ENCODE measurements at places on chromosomes 5 and 9.

- no peak for DNase-seq
Observed at GRCh38 chr9:99634186-99634585, 187.5 kb upstream of the NR4A3 start.

DNA sequence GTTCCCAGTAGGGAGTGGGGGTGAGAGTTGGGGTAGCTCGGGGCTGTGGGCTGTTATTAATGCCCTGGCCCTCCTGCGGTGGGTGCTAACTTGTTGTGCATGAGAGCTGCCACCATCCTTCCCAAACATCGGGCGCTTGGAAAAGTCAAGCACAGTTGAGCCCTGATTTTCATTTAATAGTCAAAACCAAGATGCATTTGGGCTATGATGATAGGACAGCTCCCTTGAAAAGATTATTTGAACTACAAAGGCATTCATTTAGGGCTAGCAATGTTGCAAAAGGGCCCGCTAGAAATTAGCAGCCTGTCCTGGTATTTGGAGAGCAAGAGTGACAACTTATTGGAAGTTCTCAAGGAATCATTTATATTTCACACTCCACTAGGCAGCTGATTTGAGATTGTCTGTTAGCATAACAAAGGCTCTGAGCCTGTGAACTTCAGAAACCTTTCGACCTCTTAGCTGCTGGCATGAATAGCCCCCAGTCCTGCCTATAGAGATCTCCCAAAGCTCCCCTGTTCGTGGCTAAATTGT is 128.2 kb upstream of the TMEM161B start:
- no peak for DNase-seq

- no peak for DNase-seq
Observed at GRCh38 chr5:10507575-10508096, 56.2 kb upstream of the ANKRD33B start.

DNA sequence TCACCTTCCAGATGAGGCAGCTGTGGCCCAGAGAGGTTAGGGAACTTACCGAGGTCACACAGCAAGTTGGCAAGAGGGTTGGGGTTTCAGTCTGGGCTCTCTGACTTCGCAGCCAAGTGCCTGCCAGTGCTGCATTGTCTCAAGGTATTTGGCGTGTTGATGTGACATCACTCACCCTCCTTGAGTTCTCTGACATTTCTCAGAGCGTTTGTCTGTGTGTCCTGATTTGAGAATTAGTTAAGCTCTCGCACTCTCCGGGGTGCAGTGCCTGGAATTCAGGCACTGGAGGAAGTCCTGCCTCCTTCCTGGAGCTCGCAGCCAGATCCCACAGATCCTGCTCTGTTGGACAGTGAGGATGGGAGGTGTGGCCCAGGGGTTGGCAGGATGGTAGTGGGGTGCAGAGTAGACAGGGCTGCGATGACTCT is 25.7 kb downstream of the WWC1 start:
- no peak for DNase-seq

DNA sequence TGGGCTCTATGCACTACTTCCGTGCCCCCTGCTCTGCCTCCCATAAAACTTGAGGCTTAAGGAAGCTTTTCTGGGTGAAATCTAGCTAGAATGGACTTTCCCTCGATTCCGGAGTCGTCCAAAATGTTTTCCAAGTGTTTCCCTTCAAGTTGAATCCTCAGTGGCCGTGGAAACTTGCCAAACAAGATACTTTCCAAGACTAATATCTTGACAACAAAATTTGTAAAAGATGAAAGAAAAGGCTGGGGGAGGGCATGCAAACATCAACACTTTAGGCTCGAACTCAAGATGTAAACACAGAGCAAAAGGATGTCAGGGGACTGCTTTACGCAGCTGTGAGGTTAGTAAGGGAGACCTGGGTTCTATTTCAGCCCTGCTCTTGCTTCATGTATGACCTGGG is 482.8 kb upstream of the KLF4 start:
- DNase-seq, result no peak

GRCh38 chr5:115579747-115580173 is 22.5 kb downstream of the TICAM2 start:
- DNase-seq, result no peak

DNA sequence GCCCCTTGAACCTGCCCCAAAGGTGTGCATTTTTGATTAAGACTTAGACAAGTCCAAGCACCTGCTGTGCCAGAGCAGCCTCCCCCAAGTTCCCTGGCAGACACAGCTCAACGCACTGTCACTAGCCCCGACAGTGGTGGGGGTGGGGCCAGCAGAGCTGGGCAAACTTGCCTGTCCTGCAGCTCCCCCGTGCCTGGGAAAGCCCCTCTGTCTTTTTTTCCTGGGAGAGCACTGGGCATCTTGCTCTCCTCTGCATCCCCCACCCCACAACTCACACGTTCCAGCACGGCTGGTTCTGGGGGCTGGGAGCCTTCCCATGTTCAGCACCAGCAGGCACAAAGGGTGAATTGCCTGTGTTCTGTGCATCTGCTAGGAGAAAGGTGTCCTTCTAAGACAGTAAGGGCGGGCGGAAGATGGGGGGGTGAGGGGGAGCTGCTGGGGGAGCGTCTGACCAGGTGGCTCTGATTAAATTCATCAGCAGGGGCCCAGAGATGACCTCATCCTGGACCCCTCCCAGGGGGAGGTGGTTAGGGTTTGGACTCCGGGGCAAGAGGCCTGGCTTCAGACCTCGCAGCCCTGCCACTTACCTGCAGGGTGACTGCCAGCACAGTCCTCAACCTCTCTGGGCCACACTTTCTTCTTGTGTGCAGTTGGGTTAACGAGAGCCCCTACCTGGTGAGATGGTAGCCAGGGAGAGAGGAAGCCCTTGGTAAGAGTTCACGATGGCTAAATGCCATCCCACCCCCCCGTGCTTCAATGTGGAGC is 23.5 kb downstream of the HMCN2 start:
- no peak for DNase-seq

DNA sequence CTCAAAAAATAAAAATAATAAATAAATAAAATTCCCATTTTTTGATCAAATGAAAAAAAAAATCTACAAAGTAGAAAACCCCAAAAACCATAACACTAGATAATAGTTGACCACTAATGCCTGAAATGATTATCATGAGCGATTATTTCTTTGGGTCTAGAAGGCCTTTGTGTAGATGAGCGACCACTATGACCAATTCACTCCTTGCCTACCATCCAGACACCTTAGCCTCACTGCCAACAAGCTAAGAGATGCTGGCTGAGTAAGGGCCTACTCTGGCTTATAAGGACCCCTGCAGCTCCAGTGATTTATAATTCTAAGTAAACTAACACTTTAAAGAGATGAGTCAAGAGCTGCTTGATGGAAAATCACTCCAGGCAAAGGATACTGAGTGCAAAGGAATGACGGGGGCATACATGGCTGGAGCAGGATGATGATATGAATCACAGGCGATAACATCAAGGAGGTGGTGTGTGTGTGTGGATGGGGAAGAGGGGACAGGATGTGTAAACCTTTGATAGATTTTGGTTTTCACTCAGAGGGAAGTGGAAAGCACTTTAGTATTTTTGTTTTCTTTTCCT is 4.8 kb upstream of the F2RL1 start:
- DNase-seq, result no peak

- DNase-seq, result no peak
Observed at GRCh38 chr5:148427370-148428042, 43.7 kb downstream of the FBXO38 start.

DNA sequence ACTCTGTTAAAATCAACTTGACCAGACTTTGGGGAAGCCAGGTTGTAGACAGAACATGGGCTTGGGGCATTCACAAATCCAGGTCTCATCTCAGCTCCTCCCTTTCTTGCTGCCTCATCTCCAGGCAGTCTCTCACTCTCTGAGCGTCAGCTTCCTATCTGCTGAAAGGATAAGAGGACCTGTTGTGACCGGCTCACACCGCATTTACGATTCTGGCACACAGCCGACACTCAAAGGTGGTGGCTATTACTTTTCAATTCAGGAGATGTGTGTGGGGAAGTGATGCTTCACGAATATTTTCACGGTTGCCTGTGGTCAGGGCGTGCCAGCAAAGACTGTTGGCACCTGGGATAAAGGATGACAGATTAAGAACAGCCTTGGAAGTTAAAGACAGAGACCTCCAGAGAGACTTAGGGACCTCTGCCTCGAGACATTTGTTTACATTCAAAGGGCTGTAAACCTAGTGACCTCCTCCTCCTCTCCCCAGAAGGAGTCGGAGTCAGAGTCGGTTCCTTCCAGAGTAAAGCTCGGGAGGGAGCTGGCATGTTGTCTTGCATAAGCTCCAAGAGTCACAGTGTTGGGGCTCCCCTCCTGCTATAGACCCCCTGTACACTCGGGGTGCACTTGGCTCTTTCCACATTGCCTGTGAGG is 83.2 kb downstream of the AK8 start:
- peak; percentile 15 for DNase-seq

GRCh38 chr5:153896117-153896516 is 142.6 kb downstream of the FAM114A2 start:
- DNase-seq, result no peak

- no peak for DNase-seq
Observed at GRCh38 chr5:142954455-142954854, 184.3 kb downstream of the ARHGAP26 start.

DNA sequence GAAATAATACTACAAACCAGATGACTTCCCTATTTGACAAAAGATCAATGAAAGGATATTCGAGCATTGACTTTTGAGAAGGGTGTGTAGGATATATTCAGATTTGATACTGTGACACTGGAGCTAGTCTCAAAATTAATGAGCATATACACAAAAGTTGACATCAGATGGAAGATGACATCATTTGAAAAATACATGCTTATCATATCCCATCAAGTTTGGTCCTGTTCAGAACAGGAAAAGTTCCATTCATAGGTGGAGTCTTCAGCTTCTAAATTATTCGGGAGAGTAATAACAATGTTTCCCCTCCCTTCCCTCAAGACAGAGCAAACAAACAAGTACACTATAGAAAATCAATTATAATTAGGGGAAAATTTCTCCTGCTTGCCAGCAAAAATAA is 348.3 kb downstream of the NDUFS4 start:
- DNase-seq, result no peak

DNA sequence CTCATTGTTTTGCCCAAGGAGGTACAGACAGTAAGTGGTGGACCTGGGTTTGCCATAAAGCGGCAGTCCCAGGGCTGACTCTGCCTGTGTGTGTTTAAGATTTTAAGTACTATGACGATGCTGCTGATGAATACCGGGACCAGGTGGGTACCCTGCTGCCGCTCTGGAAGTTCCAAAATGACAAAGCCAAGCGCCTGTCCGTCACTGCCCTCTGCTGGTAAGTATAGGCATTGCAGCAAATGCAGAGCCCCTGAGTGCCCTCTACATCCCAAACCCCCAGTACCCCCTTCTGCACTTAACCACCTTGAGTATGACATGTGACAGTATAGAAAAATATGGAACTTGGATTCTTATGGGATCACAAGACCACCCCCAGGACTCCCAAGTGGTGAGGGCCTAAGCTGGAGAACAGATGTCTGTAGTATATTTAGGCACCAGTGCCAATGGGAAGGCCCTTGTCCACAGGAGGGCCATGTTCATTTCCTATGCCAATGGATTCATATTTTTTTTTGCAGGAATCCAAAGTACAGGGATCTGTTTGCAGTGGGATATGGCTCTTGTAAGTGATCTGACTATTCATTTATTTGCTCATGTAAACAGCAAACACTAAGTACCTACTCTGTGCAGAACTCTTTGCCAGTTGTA is 22.0 kb downstream of the ENHO start:
- DNase-seq, result peak; percentile 61

DNA sequence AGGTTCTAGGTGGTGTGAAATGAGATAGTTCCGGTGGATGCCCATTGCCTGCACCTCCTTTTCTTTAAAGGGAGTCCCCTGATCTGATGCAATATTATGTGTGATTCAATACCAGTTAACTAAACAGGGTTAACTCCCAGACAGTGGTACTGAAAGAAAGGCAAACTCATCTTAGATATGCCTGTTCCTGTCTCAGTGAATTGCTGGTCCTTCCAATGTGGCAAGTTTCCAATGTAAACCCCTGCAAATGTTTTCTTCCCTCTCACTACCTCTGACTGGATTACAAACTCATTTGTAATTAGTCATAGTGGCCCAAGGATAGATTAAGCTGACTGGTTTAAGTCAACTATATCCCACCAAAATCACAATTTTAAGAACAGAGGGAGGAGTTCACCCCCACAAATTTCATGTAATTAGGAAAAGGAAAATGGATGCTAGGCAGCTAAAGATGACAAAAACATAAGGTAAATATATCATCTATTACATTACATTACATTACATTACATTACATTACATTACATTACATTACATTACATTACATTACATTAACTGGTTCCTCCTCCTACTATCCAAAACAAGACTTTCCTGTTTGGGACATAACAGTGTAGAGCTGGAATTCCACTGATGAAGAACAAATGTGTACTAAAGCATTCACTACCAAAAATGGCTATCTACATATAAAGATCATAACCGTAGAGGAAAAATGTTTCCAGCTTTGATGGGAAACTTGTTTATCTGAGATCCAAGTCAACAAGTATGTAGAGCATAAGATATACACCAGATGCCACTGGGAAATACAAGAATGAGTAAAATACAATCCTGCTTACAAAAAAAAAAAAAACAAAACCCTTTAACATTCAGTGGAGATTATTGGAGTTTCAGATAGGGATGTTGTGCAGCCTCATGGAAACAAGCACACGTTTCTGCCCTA is 121.5 kb upstream of the SNX2 start:
- no peak for DNase-seq

- no peak for DNase-seq
Observed at GRCh38 chr9:136723362-136723976, 11.1 kb downstream of the DIPK1B start.

GRCh38 chr5:84425365-84425881 is 40.7 kb upstream of the EDIL3 start:
- DNase-seq, result no peak

DNA sequence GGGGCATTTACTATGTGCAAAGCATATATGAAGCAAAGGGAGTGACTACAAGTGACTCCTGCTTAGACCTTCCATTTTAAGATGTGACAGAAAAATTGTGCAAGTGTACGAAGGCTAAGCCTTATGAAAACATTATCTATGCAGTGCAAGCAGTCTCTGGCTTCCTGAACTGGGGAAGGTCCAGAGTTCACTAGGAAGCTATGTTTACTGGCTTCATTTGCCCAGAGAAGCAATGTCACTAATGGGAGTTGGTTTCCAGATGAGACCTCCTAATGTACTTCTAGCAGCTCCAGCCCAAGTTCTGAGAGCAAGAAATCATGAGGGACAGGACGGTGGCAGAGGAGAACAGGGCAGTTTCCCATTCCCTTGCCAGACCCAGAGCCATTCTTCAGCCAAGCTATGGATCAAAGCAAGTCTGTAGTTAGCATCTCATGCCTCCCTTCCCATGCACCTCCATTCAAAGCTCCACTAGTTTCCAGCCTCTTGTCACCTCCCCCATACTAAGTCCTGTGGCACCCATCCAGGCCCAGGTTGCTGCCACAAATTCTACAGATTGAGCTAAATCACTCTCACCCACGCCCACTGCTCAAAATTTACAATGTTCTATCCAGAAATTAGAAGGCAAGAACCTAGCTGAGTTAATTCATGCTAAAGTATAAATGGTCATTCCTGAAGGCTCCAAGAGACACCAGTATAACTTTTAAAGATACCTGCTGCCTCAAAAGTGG is 21.8 kb downstream of the MCTP1 start:
- no peak for DNase-seq

DNA sequence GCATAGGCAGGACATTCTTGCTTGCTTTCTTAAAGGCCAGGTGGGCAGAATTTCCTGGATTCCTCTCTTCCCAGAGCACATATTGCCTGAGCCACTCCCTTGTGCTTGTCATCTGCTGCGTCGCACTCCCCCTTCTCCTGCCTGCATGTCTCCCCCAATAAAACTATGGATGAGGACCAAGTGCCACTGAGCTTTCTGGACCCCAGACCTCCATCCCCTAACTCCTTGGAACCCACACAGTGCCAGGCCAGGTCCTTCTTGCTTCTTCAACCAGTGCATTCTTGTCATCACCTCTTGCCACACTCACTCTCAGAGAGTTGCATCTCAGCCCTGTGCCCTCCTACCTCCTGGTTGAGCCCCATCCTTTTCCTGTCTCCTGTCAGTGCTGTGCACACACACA is 157.9 kb upstream of the PANK3 start:
- DNase-seq, result no peak
